ENCODE measurements at places on chromosomes 2 and 18. TPM values are rescaled to one million over a fixed set of nuclear protein-coding genes. Genes with fewer than 3 reads are reported as not detected.

GRCh38 chr2:205408696-205409095 lies 273.6 kb upstream of the NRP2 start:
- DNase-seq = no peak
- H3K36me3 ChIP-seq = no peaks in the 10 kb centered on the region
- no peaks in the 10 kb centered on the region for H3K4me1 ChIP-seq
- H3K27ac ChIP-seq = no peak overlapping the region
- no peaks in the 10 kb centered on the region for H3K27me3 ChIP-seq

- no peaks in the 10 kb centered on the region for H3K27me3 ChIP-seq
- H3K27ac ChIP-seq = no peak within 1 kb of the TSS
- no peak within 1 kb of the TSS for H3K4me3 ChIP-seq
- no peaks in the 10 kb centered on the region for H3K36me3 ChIP-seq
- peaks cover 15% of the 10 kb centered on the region for H3K4me1 ChIP-seq
- no peak for DNase-seq
Measured at GRCh38 chr2:241808721-241809382, at the start of gene NEU4. TSS of gene NEU4 (plus strand) at chr2:241809193. CDS start at chr2:241814485, 5,292 bp downstream.

GRCh38 chr18:38606841-38607240 lies 1041.2 kb upstream of the CELF4 start:
- no peaks in the 10 kb centered on the region for H3K36me3 ChIP-seq
- no peaks in the 10 kb centered on the region for H3K4me1 ChIP-seq
- H3K27me3 ChIP-seq = no peaks in the 10 kb centered on the region
- no peak overlapping the region for H3K27ac ChIP-seq
- H3K4me3 ChIP-seq = no peak overlapping the region

GRCh38 chr2:21033237-21034155 lies 10.4 kb downstream of the APOB start:
- no peaks in the 10 kb centered on the region for H3K36me3 ChIP-seq
- no peaks in the 10 kb centered on the region for H3K27me3 ChIP-seq
- H3K4me3 ChIP-seq = no peak overlapping the region

DNA sequence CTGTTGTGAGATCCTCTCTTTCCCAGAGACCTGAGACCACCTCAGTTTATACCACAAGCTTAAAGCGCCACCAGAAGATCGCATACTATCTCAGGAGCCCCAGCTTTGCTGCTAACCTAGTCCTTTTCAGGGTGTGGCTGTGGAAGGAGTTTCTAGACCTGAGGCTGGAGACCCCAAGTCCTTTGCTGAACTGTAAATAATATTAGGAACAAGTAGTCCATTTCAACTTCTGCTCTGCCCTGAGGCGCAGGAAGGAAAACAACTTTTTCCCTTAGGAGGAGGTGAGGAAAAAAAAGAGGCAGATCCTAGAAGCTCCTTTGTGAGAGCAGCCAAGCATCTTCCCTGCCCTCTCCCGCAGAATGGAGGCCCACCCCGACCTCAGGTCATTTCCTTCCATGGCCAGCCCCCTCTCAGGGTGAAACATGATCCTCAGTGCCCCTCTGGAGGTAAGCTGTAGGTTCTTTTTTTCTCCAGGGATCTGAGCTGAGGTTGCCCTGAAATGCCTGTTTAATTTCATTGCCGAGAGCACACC lies 122.8 kb upstream of the LGALSL start:
- peaks cover 20% of the 10 kb centered on the region for H3K4me1 ChIP-seq
- no peaks in the 10 kb centered on the region for H3K36me3 ChIP-seq
- DNase-seq = no peak
- no peak overlapping the region for H3K4me3 ChIP-seq
- no peak overlapping the region for H3K27ac ChIP-seq
- no peaks in the 10 kb centered on the region for H3K27me3 ChIP-seq

The DNAH7 gene
- total RNA-seq = not detected

The RGPD8 gene
- 28.0 TPM for total RNA-seq
